Substantia nigra (tissue), 51 donors: ENCODE measurements at places on chromosomes 7 and 10.

GRCh38 chr7:150317748-150318444 is 5.3 kb upstream of the LRRC61 start:
- no peak for DNase-seq

GRCh38 chr7:69826283-69826682 is 228.0 kb downstream of the AUTS2 start:
- no peak for DNase-seq

DNA sequence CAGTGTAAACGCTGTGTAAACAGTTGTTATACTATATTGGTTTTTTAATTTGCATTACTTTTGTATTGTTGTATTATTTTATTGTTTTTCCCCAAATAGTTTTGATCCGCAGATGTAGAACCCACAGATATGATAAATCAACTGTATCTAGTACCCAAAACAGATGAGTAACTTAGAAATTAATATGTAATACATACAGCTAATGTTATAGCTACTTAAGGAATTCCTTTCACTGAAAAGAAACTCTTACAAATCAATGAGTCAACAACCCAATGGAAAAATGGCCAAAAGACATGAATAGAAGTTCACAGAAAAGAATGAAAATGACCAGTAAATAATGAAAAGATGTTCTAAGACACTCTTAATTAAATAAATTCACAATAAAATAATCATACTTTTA is 32.3 kb upstream of the ARL4A start:
- no peak for DNase-seq

DNA sequence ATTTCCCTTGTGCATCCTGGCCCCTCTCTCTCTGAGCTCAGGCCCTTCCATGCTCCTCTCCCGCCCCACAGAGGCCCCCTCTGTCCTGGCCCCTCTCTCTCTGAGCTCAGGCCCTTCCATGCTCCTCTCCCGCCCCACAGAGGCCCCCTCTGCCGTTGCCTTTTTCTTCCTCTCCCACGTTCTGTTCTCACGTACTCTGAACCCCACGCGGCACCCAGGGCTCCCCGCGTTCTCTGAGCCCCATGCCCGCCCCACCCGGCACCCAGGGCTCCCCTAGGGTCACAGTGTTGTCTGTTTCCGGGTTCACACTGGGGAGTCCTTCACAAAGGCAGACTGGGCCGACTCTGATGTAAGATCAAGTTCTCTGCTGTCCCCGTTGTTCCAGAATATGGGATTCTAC is 336.8 kb downstream of the DNAJB6 start:
- DNase-seq, result no peak

GRCh38 chr10:44968091-44968490 is 8.5 kb downstream of the RASSF4 start:
- DNase-seq, result no peak

DNA sequence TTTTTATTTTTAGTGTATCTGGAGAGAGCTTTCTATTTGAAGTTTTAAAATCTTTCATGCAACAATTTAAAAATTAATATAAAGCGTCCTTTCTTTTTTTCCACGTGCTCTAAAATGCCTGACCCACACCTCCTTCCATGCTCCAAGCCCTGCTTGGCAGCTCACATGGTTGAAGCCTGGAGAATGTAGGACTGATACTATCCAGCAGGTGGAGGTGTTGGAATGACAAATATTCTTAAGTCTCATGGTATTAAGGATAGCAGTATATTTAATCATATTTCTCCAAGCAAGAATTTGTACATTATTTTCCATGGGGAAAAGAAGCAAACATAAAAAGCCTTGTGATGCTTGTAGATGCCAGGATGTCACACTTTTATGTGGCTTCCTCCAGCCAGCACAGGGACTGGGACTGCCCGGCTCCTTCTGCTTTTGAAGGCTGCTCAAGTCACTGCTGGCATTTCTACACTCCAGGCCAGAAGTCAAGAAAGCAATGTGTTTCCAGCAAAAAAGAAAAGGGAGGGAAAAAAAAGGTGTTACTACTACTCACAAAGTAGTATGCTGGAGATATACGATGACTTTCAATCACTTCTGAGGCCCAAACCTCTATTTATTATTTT is 49.7 kb downstream of the BZW2 start:
- no peak for DNase-seq

DNA sequence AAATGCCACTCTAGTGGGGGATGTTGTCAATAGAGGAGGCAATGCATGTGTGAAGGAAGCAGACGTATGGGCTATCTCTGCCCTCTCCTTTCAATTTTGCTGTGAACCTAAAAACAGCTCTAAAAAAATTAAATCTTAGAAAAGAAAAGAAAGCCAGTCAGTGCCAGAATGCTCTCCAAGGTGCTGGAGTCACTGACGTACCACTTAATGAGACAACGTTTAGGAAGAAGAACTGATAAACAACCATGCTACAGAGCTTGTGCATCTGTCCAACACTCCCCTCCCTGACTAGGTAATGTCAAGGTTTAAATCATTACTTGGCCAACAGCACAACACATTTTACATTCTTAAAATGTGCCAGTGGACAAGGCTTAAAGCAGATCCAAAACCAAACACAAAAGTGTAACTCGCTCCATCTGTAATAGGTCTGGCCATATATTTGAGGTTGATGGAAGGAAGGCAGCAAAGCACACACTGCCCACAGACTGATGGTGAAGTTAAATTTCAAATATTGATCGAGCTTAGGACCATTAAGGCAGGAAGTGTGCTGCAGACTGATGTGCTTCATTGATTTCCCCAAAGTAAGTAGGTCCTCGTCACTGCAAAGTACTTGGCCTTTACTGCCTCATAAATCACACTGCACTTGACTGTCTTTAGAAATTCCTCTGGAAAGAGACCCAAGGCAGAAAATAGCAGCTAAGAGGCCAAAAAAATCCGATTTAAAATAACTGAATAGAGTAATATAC is 15.5 kb downstream of the ARMH3 start:
- no peak for DNase-seq

DNA sequence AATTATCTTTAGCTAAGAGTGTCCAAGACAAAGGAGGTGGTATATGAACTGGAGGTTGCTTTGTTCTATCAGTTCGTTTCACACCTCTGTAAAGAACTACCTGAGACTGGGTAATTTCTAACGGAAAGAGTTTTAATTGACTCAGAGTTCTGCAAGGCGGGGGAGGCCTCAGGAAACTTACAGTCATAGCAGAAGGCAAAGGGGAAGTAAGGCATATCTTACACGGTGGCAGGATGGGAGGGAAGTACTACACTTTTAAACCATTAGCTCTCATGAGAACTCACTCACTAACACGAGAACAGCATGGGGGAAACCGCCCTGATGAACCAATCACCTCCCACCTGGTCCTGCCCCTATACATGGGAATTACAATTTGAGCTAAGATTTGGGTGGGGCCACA is 1202.3 kb upstream of the LRRTM3 start:
- DNase-seq, result no peak

DNA sequence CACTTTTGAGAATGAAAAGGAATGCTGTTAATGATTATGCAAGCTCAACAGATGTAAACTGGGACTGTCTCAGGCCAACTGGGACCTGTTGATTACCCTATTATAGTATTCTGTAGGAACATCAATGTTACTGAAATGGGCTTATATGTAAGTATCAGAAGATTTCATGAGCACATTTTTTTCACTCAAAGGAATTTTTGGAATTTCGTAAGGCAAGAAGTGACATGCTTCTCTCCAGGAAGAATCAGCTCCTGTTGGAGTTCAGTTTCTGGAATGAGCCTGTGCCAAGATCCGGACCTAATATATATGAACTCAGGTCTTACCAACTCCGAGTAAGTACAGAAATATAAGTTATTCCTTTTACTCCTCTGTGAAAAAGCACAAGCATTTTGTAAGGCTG is 19.2 kb downstream of the NIPSNAP2 start:
- DNase-seq, result no peak

DNA sequence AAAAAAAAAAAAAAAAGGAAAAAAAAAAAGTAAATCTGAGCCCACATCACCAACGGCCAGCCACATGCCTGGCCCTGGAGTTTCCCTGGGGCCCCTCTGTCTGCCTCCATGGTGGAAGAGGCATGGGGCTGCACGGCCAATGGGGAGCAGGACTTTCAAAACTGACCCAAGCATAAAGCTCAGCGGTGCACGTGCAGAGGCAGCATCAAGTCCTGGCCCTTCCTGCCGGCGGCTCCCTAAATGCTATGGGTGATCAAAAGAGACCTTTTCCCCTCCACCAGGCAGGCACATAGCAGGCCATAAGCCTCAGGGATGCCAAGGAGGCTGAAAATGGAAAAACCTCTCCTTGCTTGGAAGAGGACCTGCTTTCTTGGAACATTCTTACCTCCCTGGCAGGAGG is 94.3 kb downstream of the OAT start:
- DNase-seq, result no peak

DNA sequence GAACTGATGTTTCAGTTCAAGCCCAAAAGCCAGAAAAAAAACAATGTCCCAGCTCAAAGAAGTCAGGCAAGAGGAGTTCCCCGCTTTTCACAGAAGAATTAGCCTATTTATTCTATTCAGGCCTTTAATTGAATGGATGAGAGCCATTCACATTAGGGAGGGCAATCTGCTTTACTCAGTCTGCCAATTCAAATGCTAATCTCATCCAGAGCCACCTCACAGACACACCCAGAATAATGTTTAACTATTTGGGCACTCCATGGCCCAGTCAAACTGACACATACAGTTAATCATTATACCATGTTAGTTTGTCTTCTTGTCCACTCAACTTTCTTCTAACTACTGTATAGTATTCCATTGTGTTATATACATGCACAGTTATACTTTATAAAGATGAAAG is 2.6 kb upstream of the NPSR1 start:
- no peak for DNase-seq

DNA sequence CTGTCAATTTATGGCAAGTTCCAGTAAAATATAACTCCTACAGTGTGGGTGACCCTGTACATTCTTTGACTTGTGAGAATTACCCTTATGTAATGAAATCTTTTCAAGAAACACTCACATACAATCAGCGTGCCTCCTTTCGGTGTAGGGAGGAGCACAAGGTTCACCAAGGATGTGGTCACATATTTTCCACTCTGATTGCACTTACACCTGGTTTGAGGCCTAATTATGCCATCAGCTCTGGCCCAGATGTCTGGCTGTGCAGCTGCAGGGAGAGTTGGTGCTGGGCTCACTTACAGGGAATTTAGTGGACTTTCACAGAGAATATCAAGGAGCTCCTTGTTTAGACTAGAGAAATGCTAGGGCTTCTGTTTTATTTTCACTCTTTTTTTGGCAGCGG is 146.0 kb upstream of the STEAP4 start:
- no peak for DNase-seq

GRCh38 chr10:8691498-8692017 is 637.1 kb downstream of the GATA3 start:
- no peak for DNase-seq

GRCh38 chr10:67884842-67885670 is 600 bp downstream of the SIRT1 start:
- DNase-seq, result peak; percentile 76

DNA sequence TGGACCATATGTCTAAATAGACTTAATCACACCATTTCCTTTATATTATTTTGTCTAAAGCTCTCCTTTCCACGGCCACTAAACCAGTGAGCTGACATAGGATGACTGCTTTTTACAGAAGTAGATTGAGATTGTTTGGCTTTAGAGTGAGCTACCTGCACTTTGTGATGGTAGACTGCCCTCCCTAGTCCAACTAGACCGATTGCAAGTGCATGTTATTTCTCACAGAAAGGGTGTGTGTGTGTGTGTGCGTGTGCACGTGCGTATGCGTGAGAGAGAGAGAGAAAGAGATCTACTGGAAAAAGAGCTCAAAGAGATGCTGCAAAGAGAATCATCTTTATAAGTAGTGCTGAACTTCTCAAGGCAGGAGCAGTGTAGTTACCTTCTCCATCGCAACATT is 60.7 kb downstream of the VCL start:
- no peak for DNase-seq

- DNase-seq, result no peak
Observed at GRCh38 chr7:126720232-126720631, 532.5 kb downstream of the GRM8 start.

GRCh38 chr7:155979994-155980393 is 167.7 kb upstream of the SHH start:
- no peak for DNase-seq

- DNase-seq, result no peak
Observed at GRCh38 chr10:74040200-74041126, 42.5 kb downstream of the VCL start.

GRCh38 chr10:126646110-126646509 is 24.4 kb downstream of the C10orf90 start:
- DNase-seq, result no peak

GRCh38 chr10:128629111-128630096 is 503.2 kb upstream of the MKI67 start:
- no peak for DNase-seq

DNA sequence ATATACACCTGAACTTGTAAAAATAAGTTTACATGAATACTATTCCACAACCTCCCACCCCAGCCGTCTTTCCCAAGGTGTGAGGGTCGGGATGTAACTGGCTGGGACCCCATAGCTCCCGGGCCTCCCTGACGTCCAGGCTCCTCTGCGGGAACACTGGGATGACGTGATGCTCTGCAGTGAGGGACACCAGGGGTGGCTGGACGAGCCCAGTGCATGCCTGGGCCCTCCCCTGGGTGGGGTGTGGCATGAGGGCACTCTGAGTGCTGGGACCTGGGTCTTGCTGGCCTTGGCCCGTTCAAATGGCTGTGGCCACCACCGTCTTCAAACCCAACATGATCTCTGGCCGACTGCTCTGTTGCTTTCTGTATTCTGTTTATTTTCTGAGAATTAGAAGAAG is 182.4 kb downstream of the DNAJB6 start:
- no peak for DNase-seq

- no peak for DNase-seq
Observed at GRCh38 chr7:47634273-47634672, 52.4 kb upstream of the TNS3 start.

GRCh38 chr10:86109421-86109820 is 257.2 kb downstream of the GRID1 start:
- no peak for DNase-seq

DNA sequence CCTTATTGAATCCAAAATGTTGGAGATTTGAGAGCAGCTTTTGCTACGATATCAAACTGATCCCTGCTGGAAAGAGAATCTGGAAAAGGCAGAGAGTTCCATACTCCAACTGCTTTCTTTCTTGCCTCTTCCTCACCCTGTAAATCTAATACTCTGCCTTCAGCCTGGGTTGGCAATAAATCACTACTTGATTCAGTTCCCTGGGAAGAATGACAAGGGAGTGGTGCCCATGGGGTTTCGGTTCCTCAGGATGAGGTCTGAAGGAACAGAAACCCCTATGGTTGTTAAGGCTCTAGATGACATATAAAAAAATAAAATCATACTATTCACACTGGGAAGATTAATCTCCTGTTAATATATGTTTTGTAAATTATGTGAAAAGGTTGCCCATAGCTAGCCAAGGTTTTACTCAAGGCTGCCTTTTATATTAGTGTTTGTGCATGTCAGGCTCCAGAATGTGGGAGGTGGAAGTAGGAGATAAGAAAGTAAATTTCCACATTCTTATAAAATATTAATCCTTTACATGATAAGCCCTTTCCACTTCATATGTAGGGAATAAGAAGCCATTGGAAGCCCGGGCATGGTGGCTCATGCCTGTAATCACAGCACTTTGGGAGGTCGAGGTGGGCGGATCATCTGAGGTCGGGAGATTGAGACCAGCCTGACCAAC is 106.2 kb upstream of the CACNA2D1 start:
- no peak for DNase-seq

- no peak for DNase-seq
Observed at GRCh38 chr10:12042409-12042796, 206 bp downstream of the UPF2 start.
